Thyroid gland (tissue), 4 donors: ENCODE measurements at places on chromosomes 12 and 14. TPM values are rescaled to one million over a fixed set of nuclear protein-coding genes. Genes with fewer than 3 reads are reported as not detected.

DNA sequence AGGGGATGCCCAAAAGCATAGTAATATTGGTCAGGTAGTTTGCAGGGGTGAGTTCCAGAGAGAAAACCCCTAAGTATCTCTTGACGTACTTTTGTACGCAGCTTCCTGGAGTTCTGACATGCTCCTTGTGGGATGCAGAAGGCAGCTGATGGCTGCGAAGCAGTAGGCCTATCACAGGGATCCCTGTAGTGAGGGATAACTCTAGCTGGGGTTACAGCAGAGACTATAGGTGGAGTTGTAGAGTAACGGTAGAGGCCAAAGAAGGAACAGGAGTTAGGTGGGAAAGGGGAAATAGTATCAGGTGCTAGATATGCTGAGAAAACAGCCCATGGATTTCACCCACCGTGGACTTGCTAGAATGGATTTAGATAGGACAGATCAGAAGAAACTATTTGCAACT, 37.3 kb downstream of the MGST1 start:
- no peak for DNase-seq
- no peak overlapping the region for H3K4me3 ChIP-seq
- H3K27ac ChIP-seq: no peak overlapping the region
- H3K4me1 ChIP-seq: peaks cover 4% of the 10 kb centered on the region
- no peaks in the 10 kb centered on the region for H3K36me3 ChIP-seq
- no peaks in the 10 kb centered on the region for H3K27me3 ChIP-seq

DNA sequence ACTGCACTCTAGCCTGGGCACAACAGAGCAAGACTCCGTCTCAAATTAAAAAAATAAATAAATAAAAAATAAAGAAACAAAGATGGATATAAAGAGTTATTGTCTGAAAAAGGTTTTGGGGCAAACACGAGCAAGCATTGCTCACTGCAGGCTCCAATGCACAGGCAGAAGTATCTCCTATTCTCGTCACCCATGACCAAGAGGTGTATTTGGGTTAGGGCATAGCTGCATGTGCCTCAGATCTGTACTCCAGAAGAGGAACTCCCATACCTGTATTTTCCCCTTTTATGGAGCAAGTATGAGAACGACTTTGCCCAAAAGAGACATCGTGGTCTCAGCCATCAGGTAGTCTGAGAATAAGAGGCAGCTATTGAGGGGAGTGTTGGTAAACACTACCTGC, 10.2 kb upstream of the TCP11L2 start:
- no peaks in the 10 kb centered on the region for H3K27me3 ChIP-seq
- DNase-seq: no peak
- H3K4me3 ChIP-seq: no peak overlapping the region
- no peaks in the 10 kb centered on the region for H3K36me3 ChIP-seq

DNA sequence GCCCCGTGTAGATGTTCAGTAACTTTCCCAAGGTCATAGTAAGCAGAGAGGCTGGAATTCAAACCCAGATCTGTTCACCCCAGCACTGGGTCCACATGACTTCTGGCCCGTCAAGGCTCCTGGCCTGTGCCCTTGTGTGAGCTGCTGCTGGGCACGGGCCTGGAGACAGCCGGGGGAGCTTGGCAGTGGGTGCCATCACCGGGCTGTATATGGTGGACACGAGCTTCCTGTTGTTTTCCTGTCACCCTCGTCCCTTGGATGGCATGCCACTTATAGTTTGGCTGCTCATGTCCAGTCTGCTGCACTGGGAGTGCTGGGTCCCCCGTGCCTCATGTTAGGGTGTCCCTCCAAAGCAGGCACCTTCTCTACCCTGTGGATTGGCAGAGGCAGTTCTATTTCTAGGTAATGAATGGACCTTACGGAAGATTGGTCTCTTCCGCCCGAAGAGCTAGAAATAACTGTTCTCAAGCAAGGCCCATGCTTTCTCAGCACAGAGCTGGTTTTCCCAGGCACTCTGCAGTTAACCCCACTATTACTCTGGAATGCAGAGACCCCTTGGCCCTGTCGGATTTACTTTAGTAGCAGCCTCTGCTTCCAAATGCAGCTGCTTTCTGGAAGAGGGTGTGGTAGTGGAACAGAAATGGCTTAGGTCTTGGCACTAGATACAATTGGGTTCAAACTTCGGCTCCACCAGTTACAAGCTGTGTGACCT, 44.3 kb downstream of the ELK3 start:
- no peaks in the 10 kb centered on the region for H3K27me3 ChIP-seq
- H3K4me1 ChIP-seq: peaks cover 5% of the 10 kb centered on the region
- H3K36me3 ChIP-seq: no peaks in the 10 kb centered on the region
- H3K27ac ChIP-seq: no peak overlapping the region
- no peak for DNase-seq

DNA sequence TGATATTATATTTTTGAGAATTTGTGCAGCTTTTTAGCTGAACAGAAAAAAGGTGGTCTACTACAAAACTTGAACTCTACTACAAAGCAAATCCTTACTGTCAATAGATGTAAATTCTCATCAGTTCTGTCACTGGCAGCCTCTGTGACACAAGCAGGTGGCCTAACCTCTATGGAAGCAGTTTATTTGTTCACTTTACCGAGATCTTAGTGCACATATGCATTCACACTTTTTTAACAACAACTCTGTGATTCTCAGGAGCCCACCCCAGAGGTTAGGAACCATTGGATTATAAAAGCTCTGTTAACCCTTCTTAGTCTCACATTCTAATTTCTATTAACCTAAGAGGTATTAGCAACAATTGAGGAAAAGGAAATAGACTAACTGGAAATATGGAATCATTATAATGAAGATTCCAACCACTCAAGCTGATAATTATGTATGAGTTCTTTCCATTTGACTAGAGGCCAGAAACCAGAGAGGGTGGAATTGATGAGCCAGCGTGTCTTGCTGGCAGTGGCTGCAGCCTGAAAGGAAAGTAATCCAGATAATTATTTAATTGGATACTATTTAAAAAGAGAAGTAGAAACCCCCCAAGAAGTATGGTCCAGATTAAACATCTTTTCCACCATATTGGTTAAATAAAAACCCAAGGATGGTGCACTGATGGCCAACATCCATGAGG, 451.1 kb downstream of the TMEM117 start:
- no peak overlapping the region for H3K4me3 ChIP-seq
- H3K27ac ChIP-seq: no peak overlapping the region
- H3K27me3 ChIP-seq: no peaks in the 10 kb centered on the region
- no peaks in the 10 kb centered on the region for H3K4me1 ChIP-seq
- H3K36me3 ChIP-seq: no peaks in the 10 kb centered on the region
- DNase-seq: no peak

GRCh38 chr12:125194163-125194773, 129.0 kb downstream of the AACS start:
- H3K4me1 ChIP-seq: no peaks in the 10 kb centered on the region
- no peaks in the 10 kb centered on the region for H3K27me3 ChIP-seq
- H3K4me3 ChIP-seq: no peak overlapping the region
- H3K36me3 ChIP-seq: no peaks in the 10 kb centered on the region
- no peak for DNase-seq

The OR6C2 gene
- not detected for total RNA-seq
